ENCODE measurements at places on chromosomes 1 and 21. TPM values are rescaled to one million over a fixed set of nuclear protein-coding genes. Genes with fewer than 3 reads are reported as not detected.

Gene DPH2
- 19.6 TPM for total RNA-seq

Gene VHLL
- not detected for total RNA-seq

Gene AMY2A
- not detected for total RNA-seq

Gene KRTAP27-1
- total RNA-seq, result not detected

Gene CA6
- not detected for total RNA-seq

Measured in smooth muscle cell of the umbilical artery (primary cell).